ENCODE measurements at places on chromosomes 12 and 14.

- no peak for DNase-seq
Observed at GRCh38 chr12:58395470-58395869, 454.1 kb downstream of the ATP23 start.

GRCh38 chr12:54879579-54879978, 25.3 kb downstream of the MUCL1 start:
- no peak for DNase-seq

GRCh38 chr14:103748534-103748857, 32.9 kb downstream of the ZFYVE21 start:
- peak; percentile 55 for DNase-seq

GRCh38 chr12:25495331-25496097, 57.6 kb downstream of the LMNTD1 start:
- DNase-seq, result no peak

DNA sequence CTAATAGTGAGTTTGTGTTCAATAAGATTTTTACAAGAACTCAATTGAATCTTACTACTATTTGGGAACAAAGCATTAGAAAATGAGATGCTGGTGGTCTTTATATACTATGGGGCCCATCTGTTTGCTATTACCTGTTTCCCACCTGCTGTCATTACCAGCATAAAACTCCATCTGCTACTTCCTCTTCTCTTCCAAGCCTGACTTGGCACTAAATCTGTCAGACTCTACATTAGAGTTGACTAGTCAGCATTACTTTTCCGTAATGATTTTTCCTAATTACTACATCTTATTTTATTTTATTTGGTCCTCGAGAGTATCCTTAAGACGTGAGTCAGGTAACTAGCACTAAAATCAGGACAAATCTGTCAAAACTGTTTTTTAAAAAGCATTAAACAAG, 68.1 kb upstream of the KRR1 start:
- no peak for DNase-seq

GRCh38 chr12:122094735-122095631, 16.4 kb downstream of the MLXIP start:
- DNase-seq, result no peak

- no peak for DNase-seq
Observed at GRCh38 chr12:117141097-117141898, 42.1 kb upstream of the TESC start.

GRCh38 chr12:13981296-13981962, at the start of gene GRIN2B:
Gene GRIN2B, minus strand, starts transcription at chr12:13981602. Its CDS starts 115,394 bp downstream, at chr12:13866208.
- no peak for DNase-seq

- DNase-seq, result no peak
Observed at GRCh38 chr14:69701857-69702256, 65.1 kb upstream of the SRSF5 start.

DNA sequence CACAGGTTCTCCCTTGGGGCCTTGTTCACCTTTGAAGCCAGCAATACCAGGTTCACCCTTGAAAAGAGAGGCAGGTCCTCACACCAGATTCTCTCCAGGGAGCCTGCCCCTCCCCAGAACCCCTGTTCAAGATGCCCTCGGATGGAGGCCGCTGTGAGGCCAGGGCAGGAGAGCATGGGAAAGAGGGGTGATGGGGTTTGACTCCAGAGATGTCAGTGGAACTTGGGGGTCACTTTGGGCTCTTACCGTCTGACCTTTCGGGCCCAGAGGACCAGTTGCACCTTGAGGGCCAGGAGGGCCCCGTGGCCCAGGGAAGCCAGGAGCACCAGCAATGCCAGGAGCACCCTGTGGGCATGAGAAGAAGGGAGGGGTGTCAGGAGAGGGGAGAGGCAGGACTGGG, 17.4 kb downstream of the COL2A1 start:
- no peak for DNase-seq

DNA sequence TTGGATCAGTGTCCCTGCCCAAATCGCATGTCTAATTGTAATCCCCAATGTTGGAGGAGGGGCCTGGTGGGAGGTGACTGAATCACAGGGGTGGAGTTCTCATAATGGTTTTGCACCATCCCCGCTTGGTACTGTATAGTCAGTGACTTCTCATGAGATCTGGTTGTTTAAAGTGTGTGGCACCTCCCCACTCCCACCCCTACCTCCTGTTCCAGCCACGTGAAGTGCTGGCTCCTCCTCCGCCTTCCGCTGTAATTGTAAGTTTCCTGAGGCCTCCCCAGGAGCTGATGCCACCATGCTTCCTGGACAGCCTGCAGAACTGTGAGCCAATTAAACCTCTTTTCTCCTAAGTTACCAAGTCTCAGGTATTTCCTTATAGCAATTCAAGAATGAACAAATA, 67.2 kb downstream of the FERMT2 start:
- no peak for DNase-seq

- no peak for DNase-seq
Observed at GRCh38 chr14:38762845-38763244, 340.2 kb downstream of the SEC23A start.

- peak; percentile 88 for DNase-seq
Observed at GRCh38 chr12:132986001-132986884, at the start of gene ZNF26. Gene ZNF26, plus strand, starts transcription at chr12:132986367. Its CDS starts 474 bp downstream, at chr12:132986841.

GRCh38 chr12:15318841-15319240, 3.5 kb upstream of the PTPRO start:
- no peak for DNase-seq

DNA sequence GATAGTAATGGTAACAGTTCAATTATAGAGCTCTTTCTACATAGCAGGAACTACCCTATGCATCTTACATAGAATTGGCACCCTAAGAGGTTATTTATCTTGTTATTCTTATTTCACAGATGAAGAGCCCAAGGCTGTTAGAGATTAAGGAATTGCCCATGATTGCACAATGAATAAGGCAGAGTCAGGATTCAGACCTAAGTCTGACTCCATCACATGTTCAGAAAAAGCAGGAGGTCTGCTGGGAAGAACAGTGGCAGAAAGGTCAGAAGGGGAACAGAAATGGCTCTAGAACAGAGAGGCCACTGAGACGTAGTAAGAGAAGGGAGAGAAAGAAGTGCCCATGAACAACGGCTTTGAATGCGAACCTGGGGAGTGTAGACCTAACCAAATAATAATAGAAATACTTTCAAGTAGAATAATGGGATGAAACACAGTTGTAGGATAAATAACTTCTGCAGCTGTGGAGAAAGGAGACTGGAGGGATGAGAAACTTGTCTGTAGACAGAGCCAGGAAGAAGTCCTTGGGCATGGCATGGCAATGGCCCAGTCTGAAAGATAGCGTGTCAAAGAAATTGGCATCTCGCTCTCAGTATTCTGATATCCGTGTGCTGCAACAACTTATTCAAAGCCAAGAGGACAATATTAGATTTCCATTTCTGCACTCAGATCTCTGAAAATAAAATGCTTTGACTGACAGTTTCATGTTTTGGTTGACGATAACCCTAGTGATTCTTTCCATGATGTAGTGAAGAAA, 17.6 kb downstream of the MYBPC1 start:
- DNase-seq, result no peak

GRCh38 chr12:91608542-91608941, 425.9 kb upstream of the DCN start:
- no peak for DNase-seq

DNA sequence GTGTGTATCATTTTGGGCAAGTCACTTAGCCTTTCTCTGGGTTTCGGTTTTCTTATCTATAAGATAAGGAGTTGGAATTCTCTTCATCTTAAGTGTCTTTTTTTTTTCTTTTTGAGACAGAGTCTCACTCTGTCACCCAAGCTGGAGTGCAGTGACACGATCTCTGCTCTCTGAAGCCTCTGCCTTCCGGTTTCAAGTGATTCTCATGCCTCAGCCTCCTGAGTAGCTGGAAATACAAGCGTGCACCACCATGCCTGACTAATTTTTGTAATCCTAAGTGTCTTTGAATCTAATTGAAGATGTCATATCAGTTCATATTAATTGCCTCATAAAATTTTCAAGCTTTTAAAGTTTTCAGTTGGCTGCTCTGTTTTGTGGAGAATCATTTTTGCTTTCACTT, 4.0 kb downstream of the SRGAP1 start:
- no peak for DNase-seq

DNA sequence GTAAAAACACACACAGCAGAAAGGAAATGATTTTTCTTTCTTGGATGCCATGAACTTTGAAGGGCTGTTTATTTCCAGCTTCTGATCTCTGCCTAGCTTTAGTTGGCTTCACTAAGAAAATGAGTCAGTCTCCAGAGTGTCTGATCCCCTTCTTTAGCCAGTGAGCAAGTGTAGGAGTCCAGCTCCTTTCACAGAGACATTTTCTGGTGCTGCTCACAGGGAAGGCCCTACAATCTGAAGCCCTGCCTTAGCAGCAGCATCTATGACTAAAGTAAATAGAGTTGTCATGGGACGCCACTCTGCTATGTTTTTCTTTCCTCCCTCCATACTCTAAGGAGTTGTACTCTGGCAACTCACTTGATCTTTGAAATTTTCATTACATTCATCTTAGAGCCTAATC, 103.5 kb downstream of the RPAP3 start:
- DNase-seq, result no peak

- DNase-seq, result no peak
Observed at GRCh38 chr12:34395056-34396005, 373.0 kb downstream of the ALG10 start.

GRCh38 chr12:20404576-20405346, 36.4 kb downstream of the PDE3A start:
- no peak for DNase-seq

GRCh38 chr12:63935361-63935760, 90.9 kb downstream of the SRGAP1 start:
- DNase-seq, result no peak

Measured in CD4-positive, alpha-beta T cell treated with Interleukin-6 at 100 ng/mL for 8 hours (primary cell).